Activated T-cell treated with anti-CD3 and anti-CD28 coated beads for 1 hour (primary cell): ENCODE measurements at places on chromosomes 4 and X.

DNA sequence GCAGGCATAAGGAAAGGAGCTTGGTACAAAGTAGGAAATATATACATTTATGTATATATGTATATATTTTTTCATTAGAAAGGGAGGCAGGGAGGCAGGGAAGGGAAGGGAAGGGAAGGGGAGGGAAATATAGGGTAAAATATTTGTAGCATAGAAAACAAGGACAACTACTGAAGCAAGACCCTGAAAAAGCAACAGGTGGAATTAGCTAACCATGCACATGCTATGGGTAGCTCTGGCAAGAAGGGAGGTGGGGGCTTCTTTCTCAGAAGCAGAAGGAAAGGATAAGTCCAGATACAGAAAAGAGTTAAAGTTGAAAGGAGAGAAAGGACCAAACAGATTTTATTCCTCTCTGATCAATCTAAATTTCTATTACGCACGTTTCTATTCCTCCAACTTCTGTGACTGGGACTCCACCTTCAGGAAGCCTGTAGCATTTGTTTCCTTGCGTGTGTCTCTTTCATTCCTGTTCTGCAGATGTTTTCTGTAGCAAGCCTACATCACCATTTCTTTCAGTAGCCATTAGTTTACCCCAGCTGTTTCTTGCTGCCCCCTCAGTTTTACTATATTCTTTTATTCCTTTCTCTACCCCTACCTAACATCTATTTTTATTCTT, 82.9 kb downstream of the OR13H1 start:
- DNase-seq: no peak

DNA sequence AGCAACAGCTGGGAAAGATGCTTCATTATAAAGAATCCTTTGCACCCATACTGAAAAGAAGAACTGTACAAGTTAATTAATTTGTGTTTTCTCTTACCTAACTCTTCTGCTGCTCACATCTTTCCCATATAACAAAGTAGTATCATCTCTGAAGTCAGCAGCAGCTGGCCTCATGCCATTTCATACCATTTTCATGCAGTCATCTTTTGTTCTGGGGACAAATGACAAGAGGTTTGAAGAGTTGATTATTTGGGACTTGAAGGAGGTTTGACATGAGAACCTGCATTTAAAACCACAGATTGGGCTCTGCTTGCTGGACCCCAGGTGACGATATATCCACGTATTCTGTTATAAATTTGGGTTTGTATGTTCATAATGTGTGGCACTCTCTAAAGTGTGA, 430.3 kb downstream of the SPRY1 start:
- no peak for DNase-seq

DNA sequence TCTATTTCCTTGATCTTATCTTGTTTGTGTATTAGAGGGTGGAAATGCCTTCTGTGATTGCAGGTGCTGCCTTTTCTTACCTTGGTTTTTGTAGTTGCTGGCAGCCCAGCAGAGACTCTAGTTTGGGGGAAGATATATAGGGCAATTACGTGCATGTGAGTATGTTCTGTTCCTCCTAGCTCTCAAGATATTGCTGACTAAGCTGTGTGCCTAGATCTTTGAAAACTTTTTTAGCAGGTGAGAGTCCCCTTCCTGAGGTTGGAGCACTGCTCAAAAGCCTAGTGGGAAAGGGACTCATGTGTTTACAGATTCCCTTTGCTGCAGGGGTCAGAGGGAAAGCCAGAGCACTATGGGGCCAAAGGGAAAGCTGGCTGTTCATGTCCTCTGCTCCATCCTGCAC, 136.1 kb downstream of the VSIG4 start:
- no peak for DNase-seq

GRCh38 chr4:184262901-184263300, 45.2 kb upstream of the ENPP6 start:
- no peak for DNase-seq

- DNase-seq: no peak
These were observed 538 bp downstream of the STBD1 start for GRCh38 chr4:76306882-76307659.
